Stimulated activated CD4-positive, alpha-beta T cell treated with anti-CD3 and anti-CD28 coated beads, Interleukin-12 subunit alpha, Interleukin-12 subunit beta, amount 100 ng/mL, for 24 hours (primary cell): ENCODE measurements at places on chromosomes 7 and 10.

- DNase-seq, result no peak
Observed at GRCh38 chr7:152619027-152619739, 56.8 kb downstream of the XRCC2 start.

DNA sequence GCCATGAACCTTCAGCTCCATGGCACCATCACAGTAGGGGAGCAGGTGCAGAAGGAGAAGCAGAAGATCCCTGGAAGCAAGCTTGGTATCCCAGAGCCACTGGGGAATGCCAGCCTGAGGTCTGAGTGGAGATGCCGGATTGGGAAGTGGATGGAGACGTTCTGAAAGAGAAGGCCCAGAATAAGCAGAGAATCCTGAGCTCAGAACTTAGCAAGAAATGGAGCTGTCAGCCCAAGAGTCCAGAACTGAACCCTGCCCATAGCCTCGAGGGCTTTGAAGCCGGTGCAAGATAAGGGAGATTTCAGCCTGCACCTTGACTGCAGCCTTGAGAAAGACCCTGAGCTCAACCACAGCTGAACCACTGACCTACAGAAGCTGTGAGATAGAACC lies 13.9 kb upstream of the GDF10 start:
- DNase-seq, result no peak

DNA sequence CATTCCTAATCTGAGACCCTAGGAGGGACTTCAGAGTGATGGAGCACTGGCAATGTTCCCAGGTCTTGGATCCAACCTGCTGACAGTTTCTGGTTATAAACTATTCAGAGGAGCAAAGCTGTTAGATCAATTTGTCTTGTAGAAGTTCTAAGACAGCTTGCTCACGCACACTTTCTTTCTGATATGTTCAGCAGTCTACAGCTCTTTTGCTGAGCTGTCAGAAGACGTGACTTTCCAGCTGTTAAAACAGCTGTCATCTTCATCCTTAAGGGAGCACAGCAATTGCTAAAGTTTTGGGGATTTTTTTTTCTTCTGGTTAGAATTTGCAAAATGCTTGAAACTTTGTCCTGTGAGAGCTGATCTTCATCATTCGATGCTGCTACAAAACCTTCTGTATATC lies 823.1 kb downstream of the SORCS1 start:
- no peak for DNase-seq

- DNase-seq, result no peak
Observed at GRCh38 chr7:7884855-7885254, 83.7 kb upstream of the GLCCI1 start.

DNA sequence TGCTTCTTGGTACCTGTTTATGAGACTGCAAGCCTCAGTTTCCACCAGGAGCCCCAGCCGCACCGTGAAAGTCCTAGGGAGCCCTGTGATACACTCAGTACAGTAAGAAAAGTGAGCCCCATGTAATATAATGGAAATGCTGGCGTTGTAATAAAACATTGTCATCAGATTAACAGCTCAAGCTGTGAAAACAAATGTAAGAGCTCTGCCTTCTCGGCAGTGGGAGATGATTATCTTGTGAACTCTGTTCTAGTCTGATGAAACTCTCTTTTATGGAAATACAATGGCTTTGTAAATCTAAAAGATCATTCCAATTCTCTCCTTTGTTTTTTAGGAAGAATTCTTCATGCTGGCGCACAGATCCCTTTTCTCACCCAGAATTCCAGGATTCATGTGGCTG lies 299.9 kb downstream of the ABCA13 start:
- no peak for DNase-seq

GRCh38 chr10:74949034-74949832 lies 122.8 kb downstream of the KAT6B start:
- no peak for DNase-seq

GRCh38 chr10:113385021-113385999 lies 167.5 kb upstream of the HABP2 start:
- DNase-seq, result peak; percentile 25
